Left ventricle myocardium superior (tissue), 1 donor: ENCODE measurements at places on chromosomes 7 and 10.

- DNase-seq = no peak
Measured at GRCh38 chr10:68864611-68865010, 36.5 kb upstream of the DDX50 start.

DNA sequence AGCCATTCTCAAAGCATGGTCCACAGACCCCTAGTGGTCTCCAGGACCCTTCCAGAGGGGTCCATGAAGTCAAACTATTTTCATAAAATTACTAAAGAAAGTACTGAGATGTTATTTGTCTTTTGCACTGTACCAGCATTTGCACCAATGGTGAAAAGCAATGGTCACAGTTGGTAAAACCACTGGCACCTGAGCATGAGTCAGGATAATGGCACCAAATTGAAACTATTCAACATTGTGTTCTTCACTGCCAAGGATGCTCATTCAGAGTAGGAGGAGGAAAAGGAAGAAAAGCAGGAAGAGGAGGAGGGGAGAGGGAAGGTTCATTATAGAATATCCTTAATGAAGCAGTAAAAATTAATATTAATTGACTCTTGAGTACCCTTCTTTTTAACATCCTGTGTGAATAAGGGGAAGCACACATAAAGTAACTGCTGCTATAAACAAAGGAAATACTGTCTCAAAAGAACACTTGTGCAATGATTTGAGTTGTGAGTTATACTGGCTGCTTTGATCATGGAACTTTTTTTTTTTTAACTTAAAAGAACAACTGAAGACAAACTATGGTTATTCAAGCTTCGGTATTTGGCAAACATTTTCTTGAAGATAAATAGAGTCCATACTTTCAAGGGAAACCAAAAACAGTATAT lies 60.2 kb downstream of the MPP7 start:
- no peak for DNase-seq

- no peak for DNase-seq
Measured at GRCh38 chr7:136000288-136000913, 23.2 kb upstream of the MTPN start.

DNA sequence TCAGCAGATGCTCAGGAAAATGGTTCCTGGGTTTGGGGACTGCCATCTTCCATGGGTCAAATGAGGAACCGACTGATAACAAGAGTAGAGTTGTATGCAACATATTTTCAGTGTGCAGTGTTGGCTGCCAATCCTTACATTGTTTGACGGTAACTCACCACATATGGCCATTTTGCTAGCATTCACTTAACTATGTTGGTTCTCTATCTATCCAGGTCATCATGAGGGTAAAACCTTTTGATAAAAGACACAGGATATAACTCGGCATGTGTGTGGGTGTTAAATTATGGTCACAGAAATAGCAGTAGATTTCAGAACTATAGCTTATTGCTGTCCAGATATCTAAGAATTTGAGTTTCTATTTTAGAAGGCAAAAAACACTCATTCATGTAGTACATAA lies 140.7 kb upstream of the AOAH start:
- DNase-seq = no peak

GRCh38 chr7:126979722-126980121 lies 273.0 kb downstream of the GRM8 start:
- DNase-seq = no peak

DNA sequence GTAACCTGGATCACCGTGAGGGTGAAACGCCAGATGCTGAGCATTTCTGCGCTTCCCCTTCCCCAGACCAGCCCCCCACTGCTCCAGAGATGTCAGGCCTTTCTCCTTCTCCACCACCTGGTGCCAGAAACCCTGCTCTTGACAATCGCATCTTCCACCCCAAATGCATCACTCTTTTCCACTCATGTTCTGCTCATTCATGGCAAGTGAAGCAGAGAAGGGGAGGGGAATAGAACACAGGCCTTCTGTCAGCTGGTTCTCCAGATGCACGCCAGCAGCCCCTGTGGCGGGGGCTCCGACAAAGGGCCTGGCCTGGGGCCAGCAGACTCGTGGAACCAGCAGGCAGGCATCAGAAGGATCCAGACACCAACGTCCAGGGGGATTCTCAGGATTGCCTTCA lies 68.5 kb upstream of the SVIL start:
- peak; percentile 45 for DNase-seq
